Right renal cortex interstitium (tissue), 3 donors: ENCODE measurements at places on chromosomes 6 and 20. TPM values are rescaled to one million over a fixed set of nuclear protein-coding genes. Genes with fewer than 3 reads are reported as not detected.

DNA sequence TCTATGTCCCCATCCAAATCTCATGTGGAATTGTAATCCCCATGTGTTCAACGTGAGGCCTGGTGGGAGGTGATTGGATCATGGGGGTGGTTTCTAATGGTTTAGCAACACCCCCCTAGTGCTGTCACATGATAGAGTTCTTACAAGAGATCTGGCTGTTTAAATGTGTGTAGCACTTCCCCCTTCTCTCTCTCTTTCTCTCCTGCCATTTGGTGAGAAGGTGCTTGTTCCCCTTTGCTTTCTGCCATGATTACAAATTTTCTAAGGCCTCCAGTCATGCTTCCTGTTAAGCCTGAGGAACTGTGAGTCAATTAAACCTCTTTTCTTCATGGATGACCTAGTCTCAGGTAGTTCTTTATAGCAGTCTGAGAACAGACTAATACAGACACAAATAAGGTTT, 165.4 kb downstream of the OGFRL1 start:
- DNase-seq: no peak

DNA sequence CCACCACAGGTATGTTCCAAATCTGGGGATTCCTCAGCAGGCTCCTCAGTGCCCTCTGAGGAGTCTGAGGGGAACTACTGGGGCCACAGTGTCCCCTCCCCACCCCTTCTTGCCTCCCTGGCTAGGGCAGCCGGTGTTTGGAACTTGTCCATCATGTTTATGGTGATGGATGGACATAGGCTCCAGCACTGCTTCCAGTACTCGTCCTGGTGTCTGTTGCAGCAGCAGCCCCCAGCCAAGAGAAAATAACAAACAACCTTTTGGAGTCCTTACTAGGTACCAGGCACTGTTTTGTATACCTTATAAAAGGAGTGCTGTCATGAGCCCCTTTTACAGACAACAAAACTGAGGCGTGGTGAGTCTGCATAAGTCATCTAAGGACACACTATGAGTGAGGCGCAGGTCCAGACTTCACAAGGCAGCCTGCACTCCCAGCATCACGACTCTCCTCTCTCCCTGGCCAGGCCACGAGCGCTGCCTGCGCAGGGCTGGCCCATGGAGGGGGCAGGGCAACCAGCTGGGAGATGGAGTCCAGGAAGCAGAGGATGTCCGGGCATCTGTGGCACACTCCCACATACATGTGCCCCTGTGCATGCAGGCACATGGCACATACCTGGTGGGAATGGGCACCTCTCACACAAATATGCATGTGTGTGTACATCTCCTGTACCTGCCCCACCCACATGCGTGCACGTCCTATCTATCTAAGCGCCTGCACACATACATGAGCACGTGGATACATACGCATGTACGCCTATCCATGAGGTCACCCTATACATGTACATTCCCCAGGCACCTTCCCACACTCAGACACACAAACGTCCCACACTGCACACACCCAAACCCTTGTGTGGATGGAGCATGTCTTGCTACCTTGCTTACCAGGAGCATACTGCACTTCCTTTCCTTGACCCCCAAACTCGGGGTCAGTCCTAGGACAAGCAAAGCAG, 152.7 kb downstream of the VEGFA start:
- no peak for DNase-seq

DNA sequence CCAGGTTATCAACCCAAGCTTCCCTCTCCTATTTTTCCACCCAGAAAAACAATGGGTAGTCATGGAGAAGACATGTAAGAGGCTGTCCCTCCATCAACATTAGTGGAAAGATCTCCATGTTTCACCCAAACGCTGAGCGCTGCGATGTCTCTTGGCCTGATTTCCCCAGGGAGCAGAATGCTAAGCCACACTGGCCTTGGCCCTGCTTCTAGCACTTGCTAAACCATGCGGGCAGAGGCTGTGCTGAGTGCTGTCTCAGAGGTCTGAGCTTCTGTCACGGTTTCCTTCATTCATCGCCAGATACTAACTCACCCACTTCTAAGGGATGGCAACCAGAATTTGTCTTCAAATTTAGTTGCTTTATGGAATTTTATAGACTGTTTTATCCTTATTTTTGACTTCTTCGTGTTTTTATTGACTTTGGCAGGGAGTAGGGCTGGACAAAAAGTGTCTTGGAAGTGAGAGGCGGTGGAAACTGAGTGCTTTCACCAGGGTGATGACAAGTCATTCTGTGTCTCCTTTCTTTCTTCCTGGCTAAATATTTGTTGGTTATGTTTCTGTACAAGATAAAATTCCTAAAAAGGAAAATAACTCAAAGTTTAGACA, 181.4 kb upstream of the UST start:
- DNase-seq: no peak

- DNase-seq: no peak
These were observed 12.3 kb upstream of the ASF1A start for GRCh38 chr6:118881440-118882313.

- DNase-seq: no peak
These were observed 118.9 kb upstream of the THBS2 start for GRCh38 chr6:169372589-169372988.

DNA sequence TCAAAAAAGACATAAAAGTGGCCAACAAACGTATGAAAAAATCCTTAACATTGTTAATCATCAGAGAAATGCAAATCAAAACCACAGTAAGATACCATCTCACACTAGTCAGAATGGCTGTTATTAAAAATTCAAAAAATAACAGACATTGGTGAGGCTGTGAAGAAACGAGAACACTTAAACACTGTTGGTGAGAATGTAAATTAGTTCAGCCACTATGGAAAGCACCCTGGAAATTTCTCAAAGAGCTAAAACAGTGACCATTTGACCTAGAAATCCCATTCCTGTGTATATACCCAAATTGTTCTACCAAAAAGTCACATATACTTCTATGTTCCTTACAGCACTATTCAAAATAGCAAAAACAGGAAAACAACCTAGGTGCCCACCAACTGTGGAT, 24.9 kb upstream of the NT5E start:
- DNase-seq: no peak

DNA sequence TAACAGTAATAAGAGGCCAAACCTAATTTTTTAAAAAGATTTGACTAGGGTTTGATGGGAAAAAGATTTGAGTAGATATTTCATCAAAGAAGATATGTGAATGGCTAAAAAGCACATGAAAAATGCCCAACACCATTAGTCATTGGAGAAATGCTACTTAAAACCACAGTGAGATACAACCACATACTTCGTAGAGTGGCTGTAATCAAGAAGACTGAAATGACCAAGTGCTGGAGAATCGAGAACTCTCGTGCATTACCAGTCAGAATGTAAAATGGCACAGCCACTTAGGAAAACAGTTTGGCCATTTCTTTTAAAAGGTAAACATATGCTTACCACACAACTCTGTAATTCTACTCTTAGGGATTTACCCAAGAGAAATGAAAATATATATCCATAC, 175.5 kb downstream of the EYA2 start:
- no peak for DNase-seq

GRCh38 chr6:159098636-159099106, 53.9 kb upstream of the TAGAP start:
- DNase-seq: no peak

GRCh38 chr6:92495242-92495641, 924.1 kb downstream of the EPHA7 start:
- no peak for DNase-seq

DNA sequence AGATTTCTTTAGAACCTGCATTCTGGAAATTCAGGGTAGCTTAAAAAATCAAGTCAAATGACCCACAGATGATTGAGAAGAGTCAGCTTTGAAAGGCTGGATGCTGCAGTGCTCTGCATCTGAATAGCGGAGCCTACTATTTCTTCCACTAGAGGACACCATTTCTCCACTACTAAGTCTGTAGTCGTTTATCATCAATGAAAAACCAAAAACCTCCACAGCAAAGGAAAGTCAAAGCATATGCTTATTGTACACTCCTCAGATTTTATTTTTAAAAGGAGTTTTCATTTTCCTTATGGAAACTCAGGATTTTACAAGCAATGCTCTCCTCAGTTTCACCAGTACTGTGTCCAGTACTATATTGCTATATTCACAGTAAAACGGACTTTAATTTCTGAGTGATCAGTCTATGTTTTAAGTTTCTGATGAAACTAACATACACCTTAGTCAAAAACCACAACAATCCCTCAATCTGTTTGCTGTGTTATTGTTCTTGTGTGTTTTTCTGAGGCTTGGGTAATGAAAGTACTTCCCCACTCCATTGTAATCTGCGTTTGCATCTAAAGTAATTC, 50.5 kb upstream of the ENPP5 start:
- no peak for DNase-seq

DNA sequence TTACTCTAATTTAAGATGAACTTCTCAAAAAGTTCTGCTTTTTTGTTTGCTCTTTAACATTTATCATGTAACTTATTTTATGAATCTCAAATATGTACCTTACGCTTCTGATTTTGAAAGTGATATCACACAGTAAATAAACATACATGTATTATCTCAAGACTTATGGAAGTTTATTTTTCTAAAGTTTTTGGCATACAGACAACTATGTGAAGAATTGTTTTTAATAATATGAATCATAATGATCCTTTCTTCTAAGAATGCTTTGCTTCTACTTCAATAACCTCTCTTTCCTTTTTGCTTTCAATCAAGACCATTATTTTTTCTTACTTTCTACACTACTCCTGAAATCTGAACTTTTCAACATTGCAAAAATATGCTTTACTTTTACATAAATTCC, 816.4 kb downstream of the EYS start:
- no peak for DNase-seq

GRCh38 chr6:87830907-87831306, 128.9 kb upstream of the AKIRIN2 start:
- no peak for DNase-seq

- DNase-seq: no peak
These were observed 256.5 kb upstream of the PRND start for GRCh38 chr20:4465212-4465611.

DNA sequence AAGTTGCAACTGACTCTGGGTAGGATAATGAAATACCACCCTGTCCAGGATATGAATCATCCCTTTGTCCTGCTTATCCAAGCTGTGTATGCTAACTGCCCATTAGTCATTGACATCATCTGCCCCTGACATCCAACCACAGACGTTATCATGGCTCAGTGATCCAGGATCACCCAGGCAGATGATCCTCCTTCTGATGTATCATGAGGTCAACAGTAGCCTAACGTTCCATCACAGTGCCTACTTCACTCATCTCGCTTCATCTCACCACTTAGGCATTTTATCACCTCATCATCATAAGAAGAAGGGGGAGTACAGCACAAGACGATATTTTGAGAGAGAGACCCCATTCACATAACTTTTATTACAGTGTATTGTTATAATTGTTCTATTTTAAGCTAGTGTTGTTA, 13.4 kb upstream of the BTN3A2 start:
- DNase-seq: no peak

GRCh38 chr6:38443352-38444144, 196.2 kb downstream of the BTBD9 start:
- DNase-seq: no peak

DNA sequence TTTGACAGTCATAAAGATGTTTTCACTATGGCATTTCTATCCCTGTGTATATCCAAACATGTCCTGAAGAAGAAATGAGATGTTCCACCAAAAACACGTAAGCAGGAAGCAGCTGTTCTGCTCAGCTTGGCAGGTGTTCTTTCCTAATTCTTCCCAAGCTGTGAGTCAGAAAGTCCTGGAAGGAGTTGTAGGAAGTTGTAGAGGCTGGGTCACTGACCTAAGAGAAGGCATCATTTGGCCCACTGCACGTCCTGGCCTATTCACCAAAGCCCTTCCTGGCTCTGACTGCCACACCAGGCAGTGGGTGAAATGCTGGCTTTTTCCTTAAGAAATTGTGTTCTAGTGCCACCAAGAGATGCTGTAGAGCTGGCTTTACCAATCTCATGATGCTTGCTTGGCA, 40.3 kb downstream of the STX11 start:
- no peak for DNase-seq

GRCh38 chr20:56702931-56703840, 74.1 kb downstream of the TFAP2C start:
- no peak for DNase-seq

DNA sequence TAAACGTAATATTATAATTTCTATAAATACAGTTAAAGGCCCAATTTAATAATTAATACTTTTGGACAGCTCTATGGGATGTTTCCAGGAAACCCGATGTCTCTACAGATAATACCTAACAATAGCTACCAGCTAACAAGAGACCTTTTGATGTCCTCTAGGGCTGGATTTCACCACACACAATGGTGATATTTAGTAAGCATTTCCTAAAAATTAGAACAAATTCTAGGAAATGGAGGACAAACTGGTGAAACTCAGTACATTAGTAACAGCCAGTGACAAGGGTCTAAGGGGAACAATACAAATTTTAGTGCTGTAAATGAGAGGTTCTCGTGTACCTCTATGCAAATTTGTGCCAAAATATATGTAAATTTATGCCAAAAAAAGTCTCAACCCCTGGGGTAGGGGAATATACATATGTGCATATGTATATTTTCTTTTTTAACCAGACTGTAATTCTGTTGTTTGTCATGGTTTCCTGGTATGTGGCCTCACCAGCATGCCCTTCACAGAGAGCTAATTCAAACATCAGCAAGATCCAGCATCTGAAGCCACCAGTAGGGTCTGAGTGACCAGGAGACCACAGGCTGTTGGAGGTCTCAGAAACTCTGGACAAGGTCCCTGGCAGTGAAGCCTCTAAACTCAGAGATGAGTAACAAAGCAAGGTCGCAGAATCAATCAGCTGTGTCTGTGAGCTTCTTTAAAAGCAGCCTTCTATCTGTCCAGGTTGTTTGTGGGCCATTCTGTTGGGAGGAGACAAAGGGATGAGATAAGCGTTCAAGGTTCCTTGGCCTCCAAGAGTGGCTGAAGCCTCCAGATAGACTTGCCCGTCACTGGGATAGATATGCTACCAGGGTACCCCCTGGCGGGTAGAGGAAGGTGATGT, 235.1 kb upstream of the RREB1 start:
- no peak for DNase-seq

DNA sequence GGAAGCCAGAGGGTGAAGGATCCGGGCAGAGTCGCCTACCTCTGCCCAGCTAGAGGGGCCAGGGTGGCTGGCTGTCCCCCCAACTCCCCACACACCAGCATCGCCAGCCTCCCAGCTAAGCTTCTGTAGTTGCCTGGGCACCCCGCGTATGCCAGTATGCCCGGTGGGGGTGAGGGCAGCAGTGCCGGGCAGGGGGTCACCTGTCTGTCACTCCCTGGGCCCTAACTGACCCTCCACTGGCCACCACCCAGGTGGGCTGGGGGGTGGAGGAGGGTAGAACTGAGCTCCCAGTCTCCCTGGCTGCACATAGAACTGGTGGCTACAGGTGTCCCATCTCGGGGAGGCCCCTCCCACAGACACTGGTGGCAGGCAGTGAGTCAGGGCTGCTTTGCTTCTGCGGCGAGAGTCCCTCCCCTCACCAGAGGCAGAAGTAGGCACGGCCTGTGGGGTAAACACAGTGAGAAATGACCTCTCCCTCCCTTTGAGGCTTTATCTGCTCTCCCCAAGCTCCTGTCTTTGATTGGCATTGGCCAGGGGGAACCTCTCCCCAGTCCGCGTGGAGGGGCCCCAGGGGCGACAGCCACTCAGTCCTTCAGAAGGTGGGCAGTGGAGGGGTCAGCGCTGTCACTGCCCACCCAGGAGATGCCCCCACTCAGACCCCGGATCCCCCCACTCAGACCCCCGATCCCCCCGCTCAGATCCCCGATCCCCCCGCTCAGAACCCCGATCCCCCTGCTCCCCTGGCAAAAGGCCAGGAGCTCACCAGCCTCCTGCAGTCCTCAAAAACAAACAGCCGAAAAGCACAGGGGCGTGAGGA, 2.5 kb downstream of the NTSR1 start:
- no peak for DNase-seq

The TMEM170B gene
- polyA plus RNA-seq: 8.8 TPM

The BCKDHB gene
- polyA plus RNA-seq: 32.2 TPM

The GRM1 gene
- 0.20 TPM for polyA plus RNA-seq

The SIM1 gene
- 21.3 TPM for polyA plus RNA-seq
